Stimulated activated CD8-positive, alpha-beta memory T cell treated with anti-CD3 and anti-CD28 coated beads, Interleukin-15, amount 100 ng/mL, for 24 hours (primary cell): ENCODE measurements at places on chromosomes 6 and 20.

DNA sequence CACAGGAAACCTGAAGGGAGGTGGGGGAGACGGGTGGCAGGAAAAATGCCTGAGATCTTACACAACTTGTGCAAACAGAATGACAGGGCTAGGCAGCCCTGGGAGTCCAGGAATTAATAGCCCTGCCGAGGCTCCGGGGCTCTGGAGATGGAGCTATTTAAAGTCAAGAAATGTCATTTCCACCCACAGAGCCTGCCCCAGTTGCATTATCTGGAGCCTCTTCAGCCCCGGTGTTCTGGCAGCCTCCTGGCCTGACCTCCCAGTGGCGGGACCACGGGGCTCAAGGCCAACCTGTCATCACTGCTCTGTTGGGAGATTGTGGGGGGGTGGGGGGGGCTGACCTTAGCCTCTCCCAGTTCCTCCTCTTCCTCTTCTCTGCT is 28.5 kb upstream of the SCUBE3 start:
- DNase-seq, result no peak

DNA sequence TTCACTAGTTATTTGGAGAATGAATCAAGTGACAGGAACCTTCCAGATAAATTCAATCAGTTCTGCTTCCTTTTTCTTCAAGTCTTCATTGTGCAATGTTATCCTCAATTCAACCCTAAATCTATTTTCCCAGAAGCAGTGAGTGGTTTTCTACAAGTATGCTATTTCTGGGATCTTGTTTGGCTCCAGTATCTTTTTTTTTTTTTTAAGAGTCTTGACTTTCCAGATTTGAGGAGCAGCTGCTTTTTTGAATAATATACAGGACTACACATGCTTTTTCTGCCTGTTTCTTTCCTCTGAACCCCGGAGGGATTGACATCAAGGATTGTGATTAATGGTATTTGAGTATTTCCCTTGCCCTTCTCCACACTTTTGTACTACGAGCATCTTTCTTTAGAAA is 339.2 kb upstream of the JAG1 start:
- DNase-seq, result no peak

DNA sequence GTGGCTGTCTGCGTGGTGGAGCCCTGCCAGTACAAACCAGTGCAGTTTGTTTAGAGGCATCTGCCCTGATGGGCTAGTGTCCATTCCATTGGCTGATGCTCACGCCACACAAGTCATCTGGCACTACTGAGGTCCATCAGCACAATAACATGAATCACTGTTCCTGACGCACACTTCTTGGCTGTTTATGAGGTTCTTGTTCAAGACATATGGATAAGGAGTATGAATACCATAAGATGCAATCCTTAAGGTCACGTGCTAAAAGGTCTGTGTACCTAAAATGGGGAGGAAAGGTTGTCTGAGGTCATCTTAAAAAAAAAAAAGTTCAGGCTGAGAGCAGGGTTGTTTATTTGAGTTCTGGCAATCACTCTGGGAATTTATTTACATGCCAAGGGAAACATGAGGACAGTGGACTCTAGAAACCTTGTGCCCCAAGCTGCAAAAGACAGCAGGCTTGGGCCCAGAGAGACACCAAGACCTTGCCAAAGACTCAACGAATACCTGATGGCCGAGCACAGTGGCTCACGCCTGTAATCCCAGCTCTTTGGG is 54.1 kb upstream of the SHLD1 start:
- no peak for DNase-seq

DNA sequence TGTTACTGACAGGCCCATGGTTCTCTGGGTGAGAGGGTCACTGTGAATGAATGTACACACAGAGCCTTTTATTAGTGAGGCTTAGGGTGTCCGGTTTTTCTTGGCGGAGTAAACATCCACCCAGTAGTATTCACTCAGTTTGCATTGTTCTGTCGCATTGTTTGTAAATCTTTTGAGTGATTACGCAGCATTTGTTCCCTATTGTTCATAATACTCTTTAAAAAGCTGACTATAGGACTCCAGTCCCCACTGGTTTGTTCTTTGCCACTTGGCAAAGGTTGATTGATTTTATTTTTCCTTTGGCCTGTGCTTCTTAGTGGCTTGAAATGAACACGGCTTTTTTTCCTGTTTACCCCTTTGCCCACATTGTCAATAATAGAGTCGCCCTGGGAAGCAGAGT is 130.1 kb upstream of the ESR1 start:
- no peak for DNase-seq

DNA sequence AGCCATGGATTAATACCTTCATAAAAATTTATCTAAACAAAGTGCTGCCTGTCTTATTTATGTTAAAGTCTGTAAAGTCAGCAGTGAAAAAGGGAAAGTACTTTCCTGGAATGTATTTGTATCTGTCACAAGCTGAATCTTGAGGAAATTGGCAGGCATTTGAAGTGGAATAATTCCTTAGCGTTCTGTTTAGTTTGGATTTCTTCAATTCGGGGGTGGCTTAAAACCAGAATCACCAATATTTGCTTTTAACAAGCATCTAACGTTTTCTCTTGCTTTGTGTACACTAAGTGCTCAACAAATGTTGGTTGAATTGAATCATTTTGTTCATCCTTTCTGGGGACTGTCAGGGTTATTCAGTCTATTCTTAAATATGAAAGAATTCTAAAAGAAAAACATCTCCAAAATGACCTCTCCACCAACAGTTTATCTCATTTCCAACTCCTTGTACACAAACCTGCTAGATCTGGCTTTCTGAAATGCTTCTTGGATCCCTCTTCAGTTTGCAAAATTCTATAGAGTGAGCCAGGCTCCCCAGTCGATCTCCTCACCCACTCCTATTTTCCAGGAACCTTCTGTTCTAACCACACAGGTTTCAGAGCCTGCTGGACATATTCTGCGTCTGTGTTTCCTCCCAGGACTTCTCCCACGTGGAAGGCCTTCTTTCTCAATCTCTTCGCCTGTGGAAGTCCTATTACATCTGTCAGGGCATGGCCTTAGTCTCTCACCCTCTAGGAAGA is 2.0 kb upstream of the NPEPL1 start:
- no peak for DNase-seq

DNA sequence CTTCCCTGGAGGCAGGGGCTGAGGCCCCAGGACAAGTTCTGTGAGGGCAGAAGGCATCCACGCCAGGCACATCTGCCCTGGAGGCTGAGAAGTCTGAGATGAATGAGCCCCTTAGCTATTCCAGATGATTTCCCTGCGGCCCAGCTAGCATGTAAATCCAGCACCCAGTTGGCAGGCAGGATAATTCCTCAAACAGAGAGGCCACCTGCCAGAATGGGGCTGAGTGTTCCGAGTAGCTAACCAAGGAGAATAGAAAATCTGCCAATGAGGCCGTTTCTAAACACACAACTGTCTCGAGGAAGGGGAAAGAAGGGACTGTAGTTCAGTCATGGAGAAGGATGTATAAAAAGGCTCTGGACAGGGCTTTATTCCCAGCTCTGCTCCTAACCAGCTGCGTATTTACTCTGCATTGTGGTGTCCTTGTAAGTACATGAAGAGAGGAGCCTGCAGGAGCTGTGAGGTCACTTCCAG is 211.4 kb upstream of the CDYL start:
- DNase-seq, result no peak

DNA sequence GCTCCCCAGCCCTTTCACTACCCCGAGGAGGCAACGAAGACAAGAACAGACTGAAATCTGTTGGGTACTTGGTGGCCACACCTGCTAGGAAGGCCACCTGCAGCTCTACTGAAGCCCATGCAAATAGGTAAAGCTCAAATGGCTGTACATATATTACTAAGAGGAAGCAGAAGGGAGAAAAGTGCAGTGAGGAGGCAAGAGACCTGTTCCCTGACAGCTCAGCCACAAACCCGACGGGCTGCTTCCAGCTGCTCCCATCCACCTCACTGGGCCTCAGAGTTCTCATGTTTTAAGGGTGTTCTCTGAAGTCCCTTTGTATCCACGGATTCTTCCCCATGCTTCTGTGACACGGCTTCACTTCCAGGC is 24.6 kb downstream of the TRAM2 start:
- DNase-seq, result no peak

DNA sequence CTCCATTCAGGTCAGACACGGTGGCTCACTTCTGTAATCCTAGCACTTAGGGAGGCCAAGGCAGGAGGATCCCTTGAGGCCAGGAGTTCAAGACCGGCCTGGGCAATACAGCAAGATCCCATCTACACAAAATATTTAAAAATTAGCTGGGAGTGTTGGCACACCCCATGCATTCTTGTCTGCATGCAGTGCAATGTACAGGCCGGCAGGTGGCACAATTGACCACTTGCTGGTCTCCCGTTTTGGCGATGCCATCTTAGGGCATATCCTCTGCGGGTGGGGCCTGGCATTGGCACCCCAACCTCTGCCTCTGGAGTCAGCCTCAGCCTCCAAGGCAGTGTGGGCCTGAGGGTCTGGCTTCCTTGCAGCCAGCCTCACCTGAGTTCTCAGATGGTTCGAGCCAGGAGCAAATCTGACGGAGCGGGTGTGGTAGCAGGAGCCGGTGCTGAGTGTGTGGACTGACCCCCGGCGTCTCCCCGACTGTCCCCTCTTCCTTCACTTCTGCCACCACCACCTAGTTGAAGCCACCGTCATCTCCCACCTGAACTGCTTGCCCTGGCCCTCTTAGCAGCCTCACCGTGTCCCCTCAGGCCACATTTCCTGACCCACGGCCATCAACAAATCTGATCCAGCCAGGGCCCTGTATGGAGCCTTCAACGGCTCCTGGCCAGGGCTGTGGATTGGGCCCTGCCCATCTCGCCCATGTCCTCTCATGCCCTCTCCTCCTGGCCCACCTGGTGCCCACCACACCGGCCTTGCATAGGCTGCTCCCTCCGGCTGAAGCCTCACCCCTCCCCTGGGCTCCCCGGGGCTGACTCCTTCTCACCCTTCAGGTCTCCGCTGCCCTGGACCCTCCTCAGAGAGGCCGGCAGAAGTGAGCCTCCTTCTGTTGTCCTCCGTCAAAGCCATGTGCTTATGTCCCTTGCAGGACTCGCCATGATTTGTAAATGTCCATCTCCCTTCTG is 44.0 kb downstream of the EFCAB8 start:
- peak; percentile 38 for DNase-seq

DNA sequence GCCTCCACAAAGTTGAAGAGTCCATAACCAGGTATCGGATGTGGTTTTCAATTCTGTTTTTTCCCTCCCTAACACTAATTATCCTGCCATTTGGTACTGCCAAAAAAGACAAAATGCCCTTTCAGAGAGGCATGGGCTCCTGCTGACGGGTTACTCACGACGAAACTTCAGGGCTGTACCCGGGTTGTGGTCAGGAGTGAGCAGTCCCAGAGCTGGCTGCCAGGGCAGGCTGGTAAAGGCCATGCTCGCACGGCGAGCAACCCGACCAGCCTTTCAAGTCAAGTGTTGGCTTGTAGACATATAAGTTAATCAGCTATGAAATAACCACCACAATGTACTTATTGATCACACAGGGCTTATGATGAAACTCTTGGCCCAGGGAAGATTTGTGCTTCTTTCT is 152.5 kb downstream of the FOXC1 start:
- DNase-seq, result no peak

DNA sequence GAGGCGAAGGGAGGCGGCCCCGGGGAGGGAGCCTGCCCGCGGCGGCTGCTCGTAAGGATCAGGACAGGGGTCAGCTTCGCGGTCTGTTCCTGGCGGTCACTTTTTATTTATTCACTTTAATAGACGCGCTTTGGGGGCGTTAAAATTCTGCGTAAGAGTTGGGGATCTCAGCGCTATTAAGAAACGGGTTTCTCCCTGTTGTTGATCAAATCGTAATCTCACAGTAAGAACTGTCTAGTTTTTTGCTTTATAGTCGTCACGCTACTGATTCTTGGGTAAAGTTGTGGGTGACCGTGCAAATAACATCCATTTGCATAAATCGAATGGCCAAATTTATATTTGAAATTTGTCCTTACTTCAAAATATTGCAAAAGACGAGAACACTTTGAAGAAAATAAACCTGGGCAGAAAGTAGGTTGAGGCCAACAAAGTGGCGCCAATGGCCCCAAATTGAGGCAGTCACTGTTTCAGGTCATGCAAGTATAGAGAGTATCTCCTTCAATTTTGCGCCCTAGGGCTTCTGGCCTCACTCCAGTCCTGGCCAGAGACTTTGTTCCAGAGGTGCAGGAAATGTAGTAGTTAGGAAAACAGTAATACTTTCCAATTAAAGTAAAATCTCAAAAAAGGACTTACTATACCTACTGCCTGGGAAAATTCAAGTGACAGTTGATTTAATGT is 963 bp upstream of the RMND1 start:
- no peak for DNase-seq

DNA sequence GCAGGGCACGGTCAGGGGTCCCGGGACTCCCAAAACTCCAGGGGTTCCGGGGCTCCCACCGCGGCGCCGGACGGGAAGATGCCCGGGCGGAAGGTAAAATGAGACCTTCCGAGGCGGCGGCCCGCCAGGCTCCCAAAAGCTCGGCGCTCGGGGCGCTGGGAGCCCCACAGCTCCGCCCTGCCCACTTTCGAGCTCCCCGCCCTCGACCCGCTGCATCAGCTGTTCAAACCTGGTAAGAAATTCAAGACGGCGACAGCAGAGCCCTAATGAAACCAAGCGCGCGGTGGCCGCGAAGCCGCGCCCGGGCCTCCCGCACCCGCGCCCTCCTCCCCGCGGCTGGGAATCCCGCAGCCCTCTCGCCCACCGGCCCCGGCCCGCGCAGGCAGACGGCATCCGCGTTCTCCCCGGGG is 369 bp downstream of the SLC4A11 start:
- DNase-seq, result no peak

DNA sequence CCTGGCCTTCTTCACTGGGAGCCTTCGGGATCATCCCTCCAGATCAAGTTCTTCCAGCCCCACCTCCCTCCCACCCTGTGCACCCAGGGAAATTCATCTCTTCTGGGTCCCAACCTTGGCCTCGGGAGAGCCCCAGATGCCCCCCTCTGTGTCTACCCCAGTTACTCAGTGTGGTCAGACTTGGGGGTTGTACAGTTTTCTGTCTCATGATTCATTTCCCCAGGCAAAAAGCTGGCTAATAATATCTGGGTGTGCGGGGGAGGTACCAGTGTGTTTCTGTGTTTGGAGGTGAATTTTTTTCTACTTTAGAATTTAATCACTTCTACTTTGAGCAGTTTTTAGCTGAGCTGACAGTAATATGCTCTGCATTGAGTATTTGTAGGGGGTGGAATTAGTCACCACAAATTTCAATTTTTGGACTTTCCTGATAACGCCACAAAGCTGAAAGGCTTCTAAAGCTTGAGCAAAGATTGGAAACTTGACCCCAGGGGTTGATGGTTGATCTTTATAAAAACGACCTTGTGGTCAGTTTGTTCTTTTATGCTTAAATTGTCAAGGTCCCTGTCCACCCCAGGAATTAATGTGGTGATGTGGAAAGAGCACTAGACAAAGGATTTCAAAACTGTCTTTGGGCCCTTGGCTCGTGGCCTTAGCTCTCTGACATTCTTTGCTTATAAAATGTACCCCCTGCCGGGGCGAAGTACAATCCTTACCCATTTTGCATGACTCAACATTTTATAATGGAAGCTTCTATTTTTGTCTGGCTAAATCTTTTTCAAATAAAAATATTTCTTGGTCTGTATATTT is 284.7 kb upstream of the TAB2 start:
- no peak for DNase-seq

GRCh38 chr20:13274275-13274861 is 53.3 kb downstream of the ISM1 start:
- DNase-seq, result no peak

GRCh38 chr6:54515013-54515412 is 206.8 kb downstream of the TINAG start:
- DNase-seq, result no peak

GRCh38 chr6:55974688-55975087 is 99.3 kb upstream of the BMP5 start:
- DNase-seq, result no peak

GRCh38 chr20:48190757-48191156 is 405.5 kb upstream of the SULF2 start:
- DNase-seq, result no peak
